ENCODE measurements at places on chromosomes 7 and 10. TPM values are rescaled to one million over a fixed set of nuclear protein-coding genes. Genes with fewer than 3 reads are reported as not detected.

KIAA1217 gene
- total RNA-seq, result 18.0 TPM

SPDYE6 gene
- total RNA-seq, result not detected

KLF14 gene
- total RNA-seq, result 0.32 TPM

NPY4R gene
- 0.16 TPM for total RNA-seq

SLC26A3 gene
- not detected for total RNA-seq

SP8 gene
- total RNA-seq, result 0.11 TPM

GIMAP6 gene
- total RNA-seq, result 29.5 TPM

ELOVL3 gene
- total RNA-seq, result not detected

CYP3A5 gene
- total RNA-seq, result 29.9 TPM

OR6V1 gene
- total RNA-seq, result not detected

DNA sequence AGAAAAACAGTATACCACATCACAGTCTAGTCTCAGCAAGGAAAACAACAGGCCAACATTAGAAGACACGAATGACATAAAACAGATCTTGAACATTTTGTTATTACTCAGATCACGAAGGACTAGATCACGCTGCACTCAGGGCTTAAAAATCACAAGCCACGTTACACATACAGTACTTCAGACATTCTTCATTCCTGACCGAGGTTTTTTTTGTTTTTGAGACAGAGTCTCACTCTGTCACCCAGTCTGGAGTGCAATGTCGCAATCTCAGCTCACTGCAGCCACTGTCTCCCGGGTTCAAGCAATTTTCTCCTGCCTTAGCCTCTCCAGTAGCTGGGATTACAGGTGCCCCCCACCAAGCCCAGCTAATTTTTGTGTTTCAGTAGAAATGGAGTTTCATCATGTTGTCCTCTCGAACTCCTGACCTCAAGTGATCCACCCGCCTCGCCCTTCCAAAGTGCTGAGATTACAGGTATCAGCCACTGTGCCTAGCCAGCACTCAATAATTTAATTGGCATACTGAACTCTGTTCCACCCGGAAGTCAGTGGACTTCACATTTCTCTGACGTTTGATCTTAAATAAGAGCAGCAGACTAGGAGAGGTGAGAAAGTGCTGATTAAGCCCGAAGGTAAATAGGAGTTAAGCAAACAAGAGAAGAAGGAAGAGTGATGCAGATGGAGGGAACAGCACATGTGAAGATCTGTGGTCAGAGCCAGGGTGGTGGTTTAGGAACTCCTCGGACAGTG, 3.5 kb downstream of the AIMP2 start:
- no peak for DNase-seq

GRCh38 chr10:31851216-31851615, 77.4 kb downstream of the ARHGAP12 start:
- DNase-seq, result no peak

GRCh38 chr7:5361446-5362127, 62.0 kb downstream of the TNRC18 start:
- no peak for DNase-seq

- DNase-seq, result no peak
Observed at GRCh38 chr10:125882596-125882995, 1.5 kb upstream of the DHX32 start.

- peak; percentile 41 for DNase-seq
Observed at GRCh38 chr10:43110338-43111071, 27.7 kb upstream of the CSGALNACT2 start.

GRCh38 chr10:92181575-92181974, 109.3 kb downstream of the CPEB3 start:
- no peak for DNase-seq

GRCh38 chr10:58373442-58373827, 11.8 kb upstream of the TFAM start:
- no peak for DNase-seq

GRCh38 chr10:103493916-103494877, 692 bp downstream of the NEURL1 start:
- no peak for DNase-seq

DNA sequence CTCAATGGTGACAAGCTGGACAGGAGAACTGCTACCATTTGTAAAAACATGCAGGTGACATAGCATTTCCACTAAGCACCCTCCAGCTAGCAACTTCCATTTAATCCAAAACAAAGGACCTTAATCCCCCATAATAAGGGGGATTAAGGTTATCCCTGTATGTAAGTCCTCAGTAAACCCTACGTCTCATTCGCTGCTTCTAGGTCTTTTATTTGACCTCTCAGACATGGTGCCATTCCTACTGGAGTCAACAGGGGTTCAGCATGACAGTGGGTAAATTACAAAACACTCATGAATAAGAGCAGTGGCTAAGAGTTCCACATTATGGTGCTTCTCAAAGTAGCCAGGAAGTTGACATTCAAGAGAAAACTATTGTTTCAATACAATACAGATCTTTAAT, 121.8 kb upstream of the CAV2 start:
- no peak for DNase-seq

- DNase-seq, result peak; percentile 42
Observed at GRCh38 chr7:134866617-134867016, 87.2 kb downstream of the CALD1 start.

DNA sequence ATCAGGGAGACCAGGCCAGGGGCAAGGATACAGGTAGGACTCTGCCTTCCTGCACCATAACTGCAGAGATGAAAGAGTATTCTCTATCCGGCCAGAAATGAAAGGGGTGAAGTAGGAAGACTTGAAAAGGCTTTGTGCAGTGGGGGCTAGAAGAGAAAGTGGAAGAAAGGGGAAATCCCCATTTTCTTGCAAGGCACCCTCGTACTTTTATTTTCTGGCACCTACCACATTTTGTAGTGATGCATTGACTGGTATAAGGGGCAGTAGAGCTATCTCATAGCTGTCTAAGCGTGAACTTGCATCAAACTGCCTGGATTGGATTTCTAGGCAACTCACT, 752 bp upstream of the CAMK2G start:
- no peak for DNase-seq

- DNase-seq, result no peak
Observed at GRCh38 chr10:58091886-58092285, 175.8 kb downstream of the IPMK start.

DNA sequence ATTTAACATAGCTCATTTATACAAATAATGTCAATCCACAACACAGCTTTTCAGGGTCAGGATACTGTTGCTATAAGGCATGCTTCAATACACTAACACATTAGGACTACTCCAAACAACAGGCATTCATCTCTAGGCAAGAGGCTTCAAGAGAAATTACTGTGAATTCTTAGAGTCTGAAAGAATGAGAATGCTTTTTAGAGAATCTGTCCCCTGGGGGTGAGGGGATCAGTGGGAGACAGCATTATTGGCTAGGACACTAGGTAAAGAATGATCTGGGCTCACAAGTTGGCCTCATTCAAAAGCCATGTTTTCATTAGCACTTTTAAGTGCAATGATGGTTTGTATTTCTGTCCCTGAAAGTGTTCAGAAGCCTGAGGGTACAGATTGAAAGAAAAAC, 132.6 kb downstream of the SEMA3D start:
- DNase-seq, result no peak

DNA sequence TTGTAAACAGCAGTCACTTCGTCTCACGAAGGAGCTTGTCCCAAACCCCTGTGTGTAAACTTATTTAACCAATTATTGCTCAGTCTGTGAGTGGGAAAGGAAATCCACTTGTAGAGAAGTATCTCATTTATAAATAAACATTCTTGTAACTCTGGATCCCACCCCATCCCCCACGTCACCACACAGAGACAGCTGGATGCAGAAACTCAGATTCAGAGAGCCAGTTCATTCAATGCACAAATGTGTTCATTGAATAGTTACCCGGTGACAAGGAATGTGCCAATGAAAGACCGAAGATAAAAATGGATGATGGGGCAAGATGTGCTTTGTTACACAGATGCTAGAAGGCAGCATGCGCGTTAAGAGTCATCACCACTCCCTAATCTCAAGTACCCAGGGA, 8.3 kb upstream of the OCM start:
- DNase-seq, result no peak

- no peak for DNase-seq
Observed at GRCh38 chr10:102324061-102324460, 71.4 kb upstream of the NFKB2 start.

- DNase-seq, result no peak
Observed at GRCh38 chr10:120478386-120478785, 21.4 kb downstream of the PLPP4 start.

DNA sequence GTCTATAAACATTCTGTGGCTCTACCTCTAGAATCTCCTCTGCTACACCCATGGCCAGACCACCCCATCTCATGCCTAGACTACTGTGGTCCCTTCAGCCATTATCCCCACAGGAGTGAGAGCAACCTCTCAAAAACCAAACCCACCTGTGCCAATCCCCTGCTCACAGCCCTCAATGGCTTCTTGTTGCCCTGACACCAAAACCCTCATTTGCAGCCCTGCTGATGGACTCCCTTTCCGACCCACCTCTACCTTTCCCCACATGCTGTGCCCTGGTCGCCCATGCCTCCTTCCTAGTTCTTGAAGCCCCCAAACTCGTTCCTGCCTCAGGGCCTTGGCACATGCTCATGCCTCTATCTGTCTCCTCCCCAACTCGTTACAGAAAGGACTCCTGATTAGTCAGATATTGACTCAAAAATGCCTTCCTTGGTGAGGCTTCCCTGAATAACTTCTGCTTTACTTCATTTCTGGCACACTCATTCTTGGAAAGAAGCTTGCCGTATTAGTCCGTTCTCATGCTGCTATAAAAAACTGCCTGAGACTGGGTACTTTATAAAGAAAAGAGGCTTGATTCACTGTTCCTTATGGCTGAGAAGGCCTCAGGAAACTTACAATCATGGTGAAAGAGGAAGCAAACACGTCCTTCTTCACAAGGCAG, 104.2 kb downstream of the TEX36 start:
- no peak for DNase-seq

DNA sequence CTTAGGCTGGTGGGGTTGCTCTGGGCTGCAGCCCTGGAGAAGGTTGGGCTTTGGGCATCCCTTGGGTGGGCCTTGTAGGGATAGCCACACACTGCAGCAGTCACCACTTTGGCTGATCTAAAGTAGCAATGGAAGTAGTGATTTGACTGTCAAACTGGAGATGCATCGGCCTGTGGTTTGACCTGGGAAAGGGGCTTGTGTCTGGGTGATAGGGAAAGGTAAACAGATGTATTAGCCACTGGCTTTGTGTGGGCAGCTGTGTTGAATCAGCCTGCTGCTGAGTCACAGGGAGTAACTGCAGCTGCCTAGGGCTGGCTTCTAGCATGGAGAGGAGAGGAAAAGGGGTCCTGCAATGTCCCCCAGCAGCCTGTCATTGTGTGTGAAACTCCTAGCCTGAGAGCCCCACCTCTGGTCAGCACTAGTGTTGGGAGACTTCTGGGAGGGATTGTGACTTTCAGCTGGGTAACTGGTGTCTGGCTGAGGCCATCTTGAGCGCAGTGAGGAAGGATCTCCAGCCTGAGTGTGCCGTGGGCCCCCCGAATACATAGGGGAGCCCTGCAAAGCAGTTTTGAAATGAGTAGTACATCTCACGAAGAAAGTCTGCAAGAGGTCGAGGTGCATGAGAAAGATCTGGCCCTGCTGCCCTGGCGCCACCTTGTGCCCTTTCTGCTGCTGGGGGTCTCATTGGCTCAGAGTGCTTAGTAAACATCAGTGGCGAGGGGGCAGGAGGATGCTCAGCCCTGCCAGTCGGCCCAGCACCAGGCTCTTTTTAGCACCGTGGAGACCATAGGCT, 117.3 kb downstream of the FANK1 start:
- DNase-seq, result no peak
